ENCODE measurements at places on chromosomes 12 and 14. TPM values are rescaled to one million over a fixed set of nuclear protein-coding genes. Genes with fewer than 3 reads are reported as not detected.

- H3K36me3 ChIP-seq, result no peaks in the 10 kb centered on the region
- H3K4me3 ChIP-seq, result no peak overlapping the region
- no peak overlapping the region for H3K27ac ChIP-seq
- no peak for DNase-seq
These were observed 260.0 kb upstream of the PLEKHG7 start for GRCh38 chr12:92442782-92443181.

GRCh38 chr14:105466531-105467248, 7.9 kb upstream of the CRIP2 start:
- no peaks in the 10 kb centered on the region for H3K4me1 ChIP-seq
- peaks cover 2% of the 10 kb centered on the region for H3K36me3 ChIP-seq
- DNase-seq, result no peak

The KRT2 gene
- total RNA-seq, result not detected

GRCh38 chr12:69546693-69547438, 38.4 kb upstream of the CCT2 start:
- no peaks in the 10 kb centered on the region for H3K4me1 ChIP-seq
- H3K27me3 ChIP-seq, result no peaks in the 10 kb centered on the region
- peaks cover 41% of the 10 kb centered on the region for H3K36me3 ChIP-seq

DNA sequence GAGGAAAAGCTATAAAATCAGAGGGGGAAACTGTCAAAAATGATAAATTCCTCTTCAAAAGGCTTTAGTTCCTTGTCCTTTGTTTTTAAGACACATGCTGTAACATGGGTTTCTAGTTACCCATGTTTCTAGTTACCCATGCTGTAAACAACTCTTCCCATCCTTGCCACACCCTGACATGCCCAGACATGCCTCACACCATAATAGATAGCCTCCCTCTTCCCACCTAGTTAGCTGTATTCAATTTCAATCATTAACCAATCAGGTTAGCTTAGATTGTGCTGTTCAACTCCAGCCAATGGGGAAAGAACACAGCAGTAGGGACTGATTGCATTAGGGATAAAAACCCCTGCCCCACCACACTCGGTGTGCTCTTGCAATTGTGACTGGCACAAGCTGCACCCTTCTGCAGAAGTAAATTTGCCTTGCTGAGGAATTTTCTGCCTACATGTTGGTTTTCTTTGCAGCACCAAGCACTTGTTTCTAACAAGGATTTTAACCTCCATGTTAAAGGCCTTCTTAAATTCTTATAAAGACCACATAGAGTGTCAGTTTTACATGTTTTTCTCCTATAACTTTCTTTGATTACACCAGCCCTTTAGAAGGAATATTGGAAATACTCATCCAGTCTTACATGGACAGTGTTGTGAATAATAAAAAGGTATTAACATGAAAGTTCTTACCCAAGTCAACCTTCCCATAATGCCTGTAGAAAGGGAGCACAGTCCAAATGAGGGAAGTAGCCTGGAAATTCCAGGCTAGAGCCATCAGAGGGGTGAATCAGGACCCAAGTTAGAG, 32.5 kb upstream of the LALBA start:
- no peak overlapping the region for H3K4me3 ChIP-seq
- no peak for DNase-seq
- H3K27me3 ChIP-seq, result peaks cover 13% of the 10 kb centered on the region
- peaks cover 12% of the 10 kb centered on the region for H3K36me3 ChIP-seq
- H3K27ac ChIP-seq, result no peak overlapping the region
- peaks cover 21% of the 10 kb centered on the region for H3K4me1 ChIP-seq

DNA sequence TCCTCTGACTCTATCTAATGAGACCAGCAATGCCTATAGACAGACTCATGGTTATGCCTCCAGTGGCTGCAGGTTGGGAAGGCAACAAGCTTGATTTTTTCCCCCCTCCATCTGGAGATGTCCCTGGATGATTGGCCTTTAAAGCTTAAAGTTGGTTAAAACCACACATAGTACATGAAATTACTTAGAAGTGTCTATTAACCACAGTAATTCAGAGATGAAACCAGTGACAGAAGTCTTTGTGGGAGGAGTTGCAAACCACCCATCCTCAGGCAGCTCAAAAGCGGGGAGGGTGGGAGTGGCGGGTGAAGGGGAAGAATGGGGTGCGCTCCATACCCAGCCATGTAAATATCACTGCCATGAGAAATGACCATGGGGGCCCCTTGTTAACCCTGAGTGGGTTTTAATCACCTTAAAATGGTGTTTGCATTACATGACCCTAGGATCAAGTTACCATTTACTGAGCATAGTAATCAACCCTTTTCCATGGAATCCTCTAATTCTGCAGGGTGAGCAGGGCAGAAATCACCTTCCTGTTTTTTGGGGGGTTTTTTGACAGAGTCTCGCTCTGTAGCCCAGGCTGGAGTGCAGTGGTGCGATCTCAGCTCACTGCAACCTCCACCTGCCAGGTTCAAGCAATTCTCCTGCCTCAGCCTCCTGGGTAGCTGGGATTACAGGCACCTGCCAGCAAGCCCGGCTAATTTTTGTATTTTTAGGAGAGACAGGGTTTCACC, 133.5 kb downstream of the FOXN3 start:
- H3K4me1 ChIP-seq, result peaks cover 6% of the 10 kb centered on the region
- H3K4me3 ChIP-seq, result no peak overlapping the region
- DNase-seq, result no peak

DNA sequence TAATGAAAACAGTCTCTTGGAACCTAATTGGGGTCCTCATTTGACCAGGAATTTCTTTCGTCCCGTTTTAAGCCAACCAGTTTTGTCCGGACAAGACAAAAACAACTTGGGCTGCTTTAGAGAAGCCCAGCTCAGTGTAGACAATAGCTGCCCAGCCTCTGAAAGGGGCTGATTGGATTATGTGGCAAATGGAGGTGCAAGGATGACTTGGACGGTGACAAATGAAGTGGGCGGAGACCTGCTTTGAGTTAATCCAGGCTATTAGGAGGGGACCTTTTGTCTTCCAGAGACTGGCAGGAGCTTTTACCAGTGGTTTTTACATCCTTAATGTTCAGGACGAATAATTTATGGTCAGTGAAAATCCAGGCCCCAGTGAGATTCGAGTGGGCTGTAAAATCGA, 4.8 kb downstream of the MEG3 start:
- no peak overlapping the region for H3K4me3 ChIP-seq
- peaks cover 49% of the 10 kb centered on the region for H3K36me3 ChIP-seq
- no peak for DNase-seq
- H3K4me1 ChIP-seq, result peaks cover 25% of the 10 kb centered on the region

DNA sequence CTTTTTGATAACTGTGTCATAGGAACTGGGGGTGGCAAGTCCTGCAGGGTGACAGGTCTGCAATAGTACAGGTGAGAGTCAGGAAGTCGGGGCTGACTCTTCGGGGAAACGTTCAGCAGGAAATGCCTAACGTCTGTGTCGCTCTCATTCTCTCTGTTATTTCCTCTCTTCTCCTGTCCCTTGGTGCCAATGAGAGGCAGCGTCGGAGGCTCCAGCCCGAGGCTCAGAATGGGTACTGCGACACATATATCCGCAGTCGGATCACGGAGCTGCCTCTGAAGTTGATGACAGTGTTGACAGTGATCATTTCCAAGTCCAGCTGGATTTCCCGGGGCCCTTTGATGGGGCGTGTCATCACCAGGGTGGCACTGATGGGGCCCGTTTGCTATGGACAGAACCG, 2.7 kb upstream of the TC2N start:
- H3K27ac ChIP-seq, result no peak overlapping the region
- H3K36me3 ChIP-seq, result peaks cover 32% of the 10 kb centered on the region
- H3K4me1 ChIP-seq, result peaks cover 7% of the 10 kb centered on the region
- no peak for DNase-seq
- H3K4me3 ChIP-seq, result no peak overlapping the region

DNA sequence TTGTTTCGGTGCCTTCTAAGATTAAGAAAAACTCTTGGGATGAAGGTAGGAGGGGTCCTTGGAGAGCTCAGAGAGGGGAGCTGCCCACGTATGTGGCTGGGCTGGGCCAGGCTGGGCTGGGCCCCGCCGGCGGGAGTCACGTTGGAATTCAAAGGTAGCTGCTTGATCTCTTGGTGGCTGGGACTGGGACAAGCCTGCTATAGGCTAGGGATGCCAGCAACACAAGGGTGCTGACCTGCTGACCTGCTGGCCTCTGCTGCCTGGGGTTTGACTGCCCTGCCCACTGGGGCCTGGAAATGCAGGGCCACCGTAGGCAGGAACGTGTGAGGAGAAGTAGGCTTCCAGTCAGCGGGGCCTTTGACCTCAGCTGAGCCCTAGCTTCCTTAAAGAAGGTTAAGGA, 52.8 kb upstream of the GTF2A1 start:
- no peak overlapping the region for H3K4me3 ChIP-seq
- no peaks in the 10 kb centered on the region for H3K36me3 ChIP-seq
- H3K27me3 ChIP-seq, result peaks cover 20% of the 10 kb centered on the region
- no peaks in the 10 kb centered on the region for H3K4me1 ChIP-seq

DNA sequence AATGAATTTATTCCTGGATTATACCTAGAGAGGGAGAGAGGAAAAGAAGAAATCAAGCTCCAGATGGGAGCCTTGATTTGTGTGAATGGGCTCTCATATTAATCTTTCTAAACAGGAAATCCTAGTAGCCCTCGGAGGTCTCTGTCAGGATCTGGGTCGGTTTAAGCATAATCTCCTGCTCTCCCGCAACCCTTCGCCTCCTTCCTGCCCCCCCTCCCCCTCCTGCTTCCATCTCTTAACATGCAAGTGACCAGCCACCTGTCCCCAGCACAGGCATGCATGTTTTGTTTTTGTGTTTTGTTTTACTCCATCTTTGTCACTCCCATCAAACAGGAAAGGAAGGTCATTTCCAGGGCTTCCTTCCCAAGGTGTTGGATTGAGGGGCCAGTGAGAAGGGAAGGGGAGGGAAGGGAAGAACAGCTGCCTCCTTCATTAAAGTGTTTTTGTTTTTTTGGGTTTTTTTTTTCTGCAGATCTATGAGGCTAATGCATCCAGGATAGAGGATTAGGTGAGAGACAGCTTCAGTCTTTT, 4.8 kb upstream of the KCNA5 start:
- H3K27ac ChIP-seq, result no peak overlapping the region
- H3K36me3 ChIP-seq, result no peaks in the 10 kb centered on the region
- DNase-seq, result no peak
- H3K27me3 ChIP-seq, result peaks cover 18% of the 10 kb centered on the region
- H3K4me3 ChIP-seq, result no peak overlapping the region
- H3K4me1 ChIP-seq, result peaks cover 9% of the 10 kb centered on the region

GRCh38 chr12:130764073-130764472, 48.0 kb upstream of the RIMBP2 start:
- peak; percentile 1 for DNase-seq
- no peak overlapping the region for H3K27ac ChIP-seq
- no peaks in the 10 kb centered on the region for H3K4me1 ChIP-seq
- H3K27me3 ChIP-seq, result peaks cover 10% of the 10 kb centered on the region
- no peaks in the 10 kb centered on the region for H3K36me3 ChIP-seq

The NPAS3 gene
- total RNA-seq, result not detected

DNA sequence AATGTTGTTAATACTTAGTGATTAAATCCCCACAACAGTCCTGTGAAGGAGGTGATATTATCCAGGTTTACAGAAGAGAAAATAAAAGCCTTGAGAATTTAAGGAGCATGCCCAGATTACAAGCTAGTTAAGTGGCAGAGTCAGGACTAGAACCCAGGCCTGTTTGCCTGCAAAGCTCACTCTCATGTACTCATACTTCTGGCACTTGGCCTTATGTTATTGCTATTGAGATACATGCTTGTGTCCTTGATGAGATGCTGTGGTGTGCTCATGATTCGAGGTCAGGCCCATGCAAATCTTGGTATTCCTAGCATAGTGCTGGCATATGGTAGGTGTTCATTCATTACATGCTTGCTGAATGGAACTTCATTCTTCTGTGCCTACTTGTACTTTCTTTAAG, 7.6 kb upstream of the EID3 start:
- H3K27ac ChIP-seq, result peak overlapping the region; percentile 55
- peaks cover 81% of the 10 kb centered on the region for H3K36me3 ChIP-seq
- H3K4me3 ChIP-seq, result peak overlapping the region; percentile 48
- DNase-seq, result no peak
- peaks cover 57% of the 10 kb centered on the region for H3K27me3 ChIP-seq

The RAPGEF3 gene
- 2.1 TPM for total RNA-seq

The FGF6 gene
- not detected for total RNA-seq

The DNAJC22 gene
- total RNA-seq, result 2.3 TPM

GRCh38 chr12:93518725-93519124, 51.4 kb downstream of the MRPL42 start:
- DNase-seq, result peak; percentile 38
- H3K4me3 ChIP-seq, result no peak overlapping the region
- no peaks in the 10 kb centered on the region for H3K36me3 ChIP-seq
- H3K4me1 ChIP-seq, result peaks cover 33% of the 10 kb centered on the region
- peaks cover 2% of the 10 kb centered on the region for H3K27me3 ChIP-seq

The HPD gene
- not detected for total RNA-seq

DNA sequence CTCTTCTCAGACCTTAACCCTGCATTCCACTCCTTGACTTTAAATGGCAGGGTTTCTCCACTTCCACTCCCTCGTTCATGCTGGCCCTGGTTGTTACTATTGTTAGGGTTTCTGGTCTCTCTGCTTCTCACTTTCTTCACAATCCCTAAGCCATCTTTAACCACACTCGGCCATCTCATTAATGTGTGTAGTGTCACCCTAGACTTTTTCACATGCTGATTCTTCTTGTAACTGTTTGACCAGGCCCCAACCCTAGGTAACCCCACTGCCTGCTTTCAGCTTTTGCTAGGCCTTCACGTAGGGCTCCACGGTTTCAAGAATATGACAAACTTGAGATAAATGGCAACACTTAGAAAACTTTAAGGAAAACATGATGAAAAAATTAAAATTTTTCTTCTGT, 195.1 kb downstream of the IPO8 start:
- no peak overlapping the region for H3K27ac ChIP-seq
- no peaks in the 10 kb centered on the region for H3K36me3 ChIP-seq
- no peak for DNase-seq
- H3K4me1 ChIP-seq, result no peaks in the 10 kb centered on the region
- H3K4me3 ChIP-seq, result no peak overlapping the region
- no peaks in the 10 kb centered on the region for H3K27me3 ChIP-seq

GRCh38 chr12:120356567-120357030, 12.4 kb downstream of the MSI1 start:
- H3K4me1 ChIP-seq, result peaks cover 8% of the 10 kb centered on the region
- no peak overlapping the region for H3K27ac ChIP-seq
- DNase-seq, result peak; percentile 76

The LYZ gene
- not detected for total RNA-seq

The MMP14 gene
- 316 TPM for total RNA-seq

DNA sequence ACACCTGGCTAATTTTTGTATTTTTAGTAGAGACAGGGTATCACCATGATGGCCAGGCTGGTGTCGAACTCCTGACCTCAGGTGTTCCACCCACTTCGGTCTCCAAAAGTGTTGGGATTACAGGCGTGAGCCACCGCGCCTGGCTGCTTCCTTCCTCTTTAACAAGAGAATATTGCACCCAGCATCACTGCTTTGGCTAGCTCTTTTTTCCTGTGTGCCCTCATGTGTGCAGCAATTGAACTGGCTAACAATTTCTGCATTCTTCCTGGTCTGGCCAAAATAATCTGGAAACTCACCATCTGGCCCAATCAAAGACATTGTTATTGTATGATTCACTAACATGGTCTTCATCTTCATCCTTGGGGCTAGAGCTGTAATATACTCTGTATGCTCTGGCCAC, 2.7 kb upstream of the ASB8 start:
- H3K4me3 ChIP-seq, result no peak overlapping the region
- H3K4me1 ChIP-seq, result peaks cover 25% of the 10 kb centered on the region
- DNase-seq, result no peak
- H3K27me3 ChIP-seq, result peaks cover 7% of the 10 kb centered on the region
- no peak overlapping the region for H3K27ac ChIP-seq
